ENCODE measurements at places on chromosomes 6 and 20.

DNA sequence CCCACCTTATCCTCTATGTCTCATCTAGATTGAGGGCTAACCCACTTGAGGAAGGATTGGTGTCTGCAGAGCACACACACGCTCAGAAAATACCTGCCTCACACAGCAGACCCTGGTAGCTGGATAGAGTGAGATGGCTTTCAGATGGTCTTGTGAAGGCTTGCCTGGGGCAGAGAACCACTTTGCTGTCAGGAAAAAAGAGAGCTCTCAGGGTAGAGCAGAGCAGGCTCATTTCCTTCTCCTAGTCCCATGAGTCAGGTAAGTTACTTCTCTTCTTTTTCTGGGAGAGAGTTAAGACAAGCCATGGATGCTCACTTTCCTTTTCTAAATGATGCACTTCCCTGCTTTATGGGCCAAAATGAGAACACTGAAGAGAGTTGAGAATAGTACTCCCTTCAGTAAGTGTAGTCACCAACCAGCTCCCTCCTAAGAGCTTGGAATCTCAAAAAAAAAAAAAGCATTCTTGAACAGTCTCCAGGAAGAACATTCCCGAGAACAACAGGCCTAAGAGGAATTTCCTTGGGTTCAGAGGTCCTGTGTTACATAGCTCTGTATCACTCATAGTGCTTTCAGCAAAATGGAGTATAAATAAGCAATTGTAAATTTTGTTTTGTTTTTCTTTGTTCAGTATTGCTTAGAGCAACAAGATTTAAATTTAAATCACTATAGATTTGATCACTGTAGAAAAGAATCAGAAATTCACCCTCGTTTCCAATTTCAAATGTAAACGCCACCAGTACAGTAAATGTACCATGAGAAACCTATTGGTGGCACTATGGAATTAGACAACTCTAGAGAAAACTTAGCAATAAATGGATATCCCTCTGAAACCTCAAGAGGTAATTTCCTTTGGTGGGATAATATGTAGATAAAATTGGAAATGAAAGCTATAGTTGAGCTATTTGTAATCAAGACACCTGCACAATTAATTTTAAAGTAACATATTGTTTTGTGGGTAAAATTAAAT lies 530.3 kb downstream of the RFPL4B start:
- no peak for DNase-seq

- no peak for DNase-seq
Measured at GRCh38 chr20:58911970-58912369, 59.5 kb downstream of the GNAS start.

GRCh38 chr6:75609639-75610590 lies 8.2 kb downstream of the SENP6 start:
- DNase-seq, result no peak

DNA sequence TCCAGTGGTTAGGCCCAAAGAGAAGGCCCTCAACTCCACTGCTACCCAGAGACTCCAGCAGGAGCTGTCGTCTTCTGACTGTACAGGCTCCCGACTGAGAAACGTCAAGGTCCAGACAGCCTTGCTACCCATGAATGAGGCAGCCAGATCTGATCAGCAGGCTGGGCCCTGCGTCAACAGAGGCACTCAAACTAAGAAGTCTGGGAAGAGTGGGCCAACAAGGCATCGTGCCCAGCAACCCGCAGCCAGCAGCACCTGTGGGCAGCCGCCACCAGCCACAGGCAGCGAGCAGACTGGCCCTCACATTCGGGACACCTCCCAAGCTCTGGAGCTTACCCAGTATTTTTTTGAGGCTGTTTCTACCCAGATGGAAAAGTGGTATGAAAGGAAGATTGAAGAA lies 8.1 kb downstream of the LYRM2 start:
- DNase-seq, result no peak

DNA sequence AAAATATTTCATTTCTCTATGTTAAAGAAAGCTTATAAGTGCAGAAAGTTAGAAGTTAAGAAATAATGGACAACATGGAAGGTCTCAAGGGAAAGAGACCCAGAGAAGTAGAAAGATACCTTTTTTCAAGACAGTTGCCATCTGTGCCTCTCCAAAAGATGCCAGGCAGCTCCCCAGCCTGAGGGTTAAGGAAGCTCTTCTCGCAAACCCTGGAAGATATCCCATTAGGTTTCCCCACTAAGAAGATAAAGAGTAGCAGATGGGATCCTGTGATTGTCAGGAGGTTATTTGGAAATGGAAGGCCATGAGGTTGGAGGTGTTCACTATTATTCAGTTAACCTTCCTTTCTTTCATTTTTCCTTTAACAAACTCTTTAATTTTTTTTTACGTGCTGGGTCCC lies 110.1 kb upstream of the SIM1 start:
- DNase-seq, result no peak

DNA sequence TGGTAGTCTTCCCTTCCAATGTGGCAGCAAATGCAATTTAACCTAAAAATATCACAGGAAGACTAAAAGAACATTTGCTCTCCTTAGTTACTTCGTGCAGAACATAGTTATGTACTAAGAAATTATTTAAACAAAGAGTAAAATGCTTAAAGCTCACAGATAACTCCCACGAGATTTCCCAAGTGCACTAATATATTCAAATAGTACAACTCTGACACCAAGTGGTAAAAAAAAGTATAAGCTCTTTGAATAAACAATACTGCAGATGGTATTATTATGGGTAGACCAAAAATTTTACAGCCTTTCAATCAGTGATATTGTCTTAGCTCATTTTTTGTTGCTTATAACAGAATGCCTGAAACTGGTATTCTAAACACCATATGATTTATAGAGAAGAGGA lies 52.8 kb upstream of the FILIP1 start:
- no peak for DNase-seq

GRCh38 chr20:11881449-11881848 lies 36.2 kb upstream of the BTBD3 start:
- DNase-seq, result no peak

DNA sequence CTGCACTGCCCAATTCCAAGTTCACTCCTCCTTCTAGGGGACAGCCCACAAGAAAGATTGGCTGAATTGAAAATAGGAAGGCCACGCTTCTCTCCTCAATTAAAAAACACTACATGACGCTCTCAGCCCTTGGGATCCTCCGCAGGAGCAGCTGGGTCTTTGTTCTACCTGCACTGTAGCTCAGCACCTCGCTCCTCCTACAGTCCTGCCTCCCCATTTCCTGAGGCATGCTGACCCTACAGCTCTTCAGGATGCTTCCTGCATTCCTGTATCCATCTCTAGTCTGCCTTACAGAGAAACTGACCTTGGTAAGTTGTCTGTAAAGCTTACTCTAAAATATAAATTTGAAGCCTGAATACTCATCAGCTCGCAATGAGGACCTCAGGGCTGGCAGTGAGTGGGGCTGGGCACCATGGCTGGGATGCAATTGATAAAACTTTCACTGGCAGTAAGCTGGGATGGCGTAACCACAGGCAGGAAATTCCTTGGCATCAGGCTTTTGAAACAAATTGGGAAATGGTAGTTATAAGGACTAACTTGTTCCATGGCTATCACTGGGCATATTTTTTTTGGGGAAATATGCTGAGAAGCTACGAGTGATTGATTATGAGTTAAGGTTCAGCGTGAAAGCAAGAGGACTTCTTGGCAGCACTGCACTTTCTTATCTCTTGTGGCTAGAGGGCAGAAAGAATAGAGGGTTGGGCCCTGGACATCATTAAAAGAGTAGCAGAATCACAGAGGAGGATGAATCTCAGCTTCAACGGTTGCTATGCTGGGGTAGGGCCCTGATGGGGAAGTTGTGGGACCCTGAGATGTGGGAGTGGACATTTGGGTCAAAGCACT lies 11.7 kb upstream of the SIRPB1 start:
- no peak for DNase-seq

GRCh38 chr6:150981095-150981494 lies 115.6 kb downstream of the MTHFD1L start:
- no peak for DNase-seq
